T-helper 2 cell (primary cell): ENCODE measurements at places on chromosomes 6 and 20.

DNA sequence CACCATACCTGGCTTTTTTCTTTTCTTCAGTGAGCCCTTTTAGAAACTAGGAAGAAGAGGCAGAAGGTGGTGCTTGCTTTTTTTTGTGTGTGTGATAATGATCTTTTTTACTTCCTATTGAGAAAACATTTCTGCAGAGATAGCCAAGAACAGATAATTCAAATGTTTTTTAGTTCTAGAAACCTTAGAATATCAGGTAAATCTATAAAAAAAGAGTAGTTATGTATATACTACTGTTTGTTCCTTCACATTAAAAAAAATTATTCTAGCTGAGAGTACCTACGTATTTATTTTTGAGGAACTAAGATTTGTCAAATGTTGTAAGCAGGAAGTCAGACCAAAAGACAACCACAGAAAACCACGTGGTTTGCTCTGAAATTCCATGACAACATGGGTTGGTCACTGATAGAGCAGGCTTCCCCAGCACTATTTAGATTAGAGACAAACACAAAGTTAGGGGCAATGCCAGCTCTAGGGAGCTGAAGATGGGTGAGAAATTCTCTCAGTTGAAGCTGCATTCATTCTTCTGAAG lies 12.8 kb downstream of the STK4 start:
- DNase-seq = peak; percentile 78

DNA sequence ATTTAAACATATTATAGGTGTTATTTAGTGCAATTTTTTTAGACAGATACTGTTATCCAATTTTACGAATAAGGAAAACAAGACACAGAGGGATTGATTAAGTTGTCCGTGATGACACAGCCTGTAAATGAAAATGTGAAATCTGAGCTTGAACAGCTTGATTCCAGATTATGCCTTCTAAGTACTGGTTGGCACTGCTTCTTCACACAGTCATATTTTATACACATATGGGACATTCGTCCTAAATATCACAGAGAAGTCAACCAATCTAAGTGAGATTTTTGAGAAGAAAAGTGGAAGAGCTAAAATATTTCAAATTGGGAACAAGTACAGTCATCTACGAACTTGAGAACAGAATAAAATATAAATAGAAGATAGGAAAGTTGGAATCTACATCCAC lies 756.3 kb downstream of the BCKDHB start:
- no peak for DNase-seq

GRCh38 chr20:20843982-20844381 lies 131.5 kb upstream of the RALGAPA2 start:
- no peak for DNase-seq

DNA sequence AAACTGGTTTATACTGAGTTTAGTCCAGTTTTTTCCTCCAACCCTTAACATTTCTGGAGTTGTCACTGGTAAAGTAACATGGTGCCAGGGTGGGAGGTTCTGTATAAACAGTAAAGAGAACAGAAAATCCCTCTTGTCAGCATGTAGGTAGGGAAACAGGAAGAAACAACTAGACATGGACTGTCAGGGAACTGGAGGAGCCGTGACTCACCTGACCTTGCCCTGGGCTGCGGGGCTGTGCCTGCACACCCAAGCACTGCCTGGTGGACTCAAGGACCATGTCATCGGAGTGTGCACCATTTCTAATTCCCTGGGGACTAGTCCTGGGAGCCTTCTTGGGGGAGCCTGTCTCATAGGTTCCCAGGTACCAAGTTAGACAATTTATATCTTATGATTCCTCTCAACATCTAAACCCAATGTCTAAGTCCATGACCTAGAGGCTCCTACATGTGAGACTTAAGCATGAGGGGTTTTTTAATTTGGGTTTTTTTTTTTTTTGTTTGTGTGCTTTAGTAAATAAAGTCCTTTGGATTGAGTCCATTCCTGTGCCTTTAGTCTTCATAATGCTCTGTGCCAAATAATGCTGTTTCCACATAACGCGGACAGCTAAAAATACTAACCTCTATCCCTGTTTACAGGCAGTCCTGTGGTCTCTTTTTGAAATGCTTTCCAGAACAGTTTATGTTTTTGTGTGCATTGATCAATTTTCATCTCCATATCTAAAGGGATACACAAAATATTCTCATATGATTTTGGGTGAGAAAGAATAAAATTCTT lies 136.9 kb upstream of the SUPT3H start:
- DNase-seq = no peak

DNA sequence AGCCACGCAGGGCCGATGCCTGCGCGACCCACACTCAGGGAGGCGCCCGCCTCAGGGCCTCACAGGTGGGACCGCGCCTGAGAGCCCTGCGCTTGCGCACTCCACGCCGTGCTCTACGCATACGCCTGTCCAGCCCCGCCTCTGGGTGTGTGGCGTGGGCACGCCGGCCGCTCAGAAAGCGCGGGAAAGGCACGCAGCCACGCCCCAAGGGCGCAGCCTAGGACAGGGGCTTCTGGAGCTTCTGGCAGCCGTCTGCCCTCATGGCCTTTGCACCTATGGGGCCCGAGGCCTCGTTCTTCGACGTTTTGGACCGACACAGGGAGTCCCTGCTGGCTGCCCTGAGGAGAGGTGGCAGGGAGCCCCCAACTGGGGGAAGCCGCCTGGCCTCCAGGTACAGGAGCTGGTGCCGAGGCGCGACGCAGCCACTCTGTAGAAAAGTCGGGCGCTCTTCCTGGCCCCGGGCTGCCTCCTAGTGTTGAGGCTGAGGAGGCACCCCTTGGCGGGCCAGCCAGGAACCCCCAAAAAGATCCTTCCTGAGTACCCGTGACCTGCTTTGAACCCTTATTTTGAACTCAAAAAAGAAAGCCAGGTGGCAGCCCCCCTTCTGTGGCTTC lies at the start of gene SPO11:
SPO11 (plus strand) TSS at position 196 of the 614 bp plus-strand sequence; CDS start at position 261, 65 bp downstream.
- no peak for DNase-seq

GRCh38 chr20:32600681-32601237 lies 15.6 kb upstream of the NOL4L start:
- DNase-seq = no peak

- no peak for DNase-seq
Measured at GRCh38 chr6:106381881-106382280, 21.4 kb downstream of the CRYBG1 start.

DNA sequence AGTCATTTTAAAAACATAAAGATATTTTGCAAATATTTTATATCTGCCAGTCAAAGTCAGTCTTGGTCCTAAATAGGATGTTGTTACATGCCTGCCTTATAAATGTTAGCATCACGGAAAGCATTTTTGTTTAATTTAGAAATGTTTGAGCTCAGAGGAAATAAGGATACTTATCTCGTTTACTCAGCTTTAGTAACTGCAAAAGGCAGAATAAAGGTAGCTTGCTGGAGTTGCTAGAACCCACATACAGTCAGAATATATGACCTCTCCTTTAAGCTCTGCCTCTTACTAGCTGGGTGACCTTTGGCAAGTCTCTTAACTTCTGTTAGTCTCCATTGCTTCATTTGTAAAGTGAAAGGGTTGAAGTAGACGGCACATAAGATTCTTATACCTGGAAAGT lies 867.3 kb downstream of the KIF16B start:
- DNase-seq = no peak

- no peak for DNase-seq
Measured at GRCh38 chr6:146339716-146340115, 203.9 kb upstream of the RAB32 start.

DNA sequence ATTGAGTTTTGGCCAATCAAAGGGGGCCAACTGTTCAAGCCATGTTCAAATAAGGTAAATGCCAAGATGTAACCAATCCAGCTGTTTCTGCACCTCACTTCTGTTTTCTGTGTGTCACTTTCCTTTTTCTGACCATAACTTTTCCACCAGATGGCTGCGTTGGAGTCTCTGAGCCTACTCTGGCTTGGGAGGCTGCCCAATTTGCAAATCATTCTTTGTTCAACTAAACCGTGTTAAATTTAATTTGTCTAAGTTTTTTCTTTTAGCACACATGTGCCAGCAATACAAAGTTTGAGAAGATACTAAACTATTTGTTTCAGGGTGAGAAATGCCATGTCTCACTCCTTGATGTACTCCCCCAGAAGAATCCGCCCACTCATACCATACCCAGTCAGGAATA lies 52.1 kb downstream of the IYD start:
- DNase-seq = no peak

DNA sequence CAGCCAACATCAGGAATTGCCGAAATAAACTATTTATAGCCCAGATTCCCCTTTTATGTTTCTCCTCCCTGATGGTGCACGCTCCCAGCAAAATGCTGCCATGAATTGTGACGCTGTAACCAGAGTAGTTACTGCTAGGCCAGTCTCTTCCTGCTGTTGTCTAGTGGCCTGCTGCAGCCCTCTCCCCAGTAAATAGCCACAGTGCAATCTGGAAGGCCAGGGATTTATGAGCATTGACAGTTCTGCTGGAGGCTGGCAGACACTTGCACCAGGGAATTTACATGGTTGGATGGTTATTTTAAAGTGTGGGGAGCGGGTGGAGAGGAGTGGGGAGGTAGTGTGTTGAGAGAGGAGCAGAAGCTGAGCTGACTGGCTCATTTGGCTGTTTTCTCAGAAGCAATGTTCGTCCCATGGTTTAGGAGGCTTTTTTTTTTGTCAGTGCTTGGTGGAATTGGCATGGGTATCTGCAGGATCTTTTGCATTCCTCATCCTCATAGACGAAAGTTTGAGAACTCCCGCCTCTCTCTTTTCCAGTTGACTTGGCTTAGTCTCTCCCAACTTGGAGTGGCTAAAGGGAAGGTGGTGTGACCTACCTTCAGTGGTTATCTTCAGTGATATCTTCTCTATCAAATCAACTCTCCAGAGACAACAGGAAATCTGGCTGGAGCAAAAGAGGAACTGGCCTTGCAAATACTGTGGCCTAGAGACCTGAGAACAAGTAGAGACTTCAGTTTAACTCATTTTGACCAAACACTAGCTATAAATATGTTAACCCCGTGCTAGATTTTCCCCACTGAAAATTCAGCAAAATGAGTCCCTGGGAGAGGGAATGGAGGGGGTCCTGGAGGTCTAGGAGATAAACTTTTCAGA lies 99.3 kb upstream of the VSTM2L start:
- DNase-seq = no peak

- no peak for DNase-seq
Measured at GRCh38 chr20:1224205-1224890, 1.5 kb upstream of the RAD21L1 start.

DNA sequence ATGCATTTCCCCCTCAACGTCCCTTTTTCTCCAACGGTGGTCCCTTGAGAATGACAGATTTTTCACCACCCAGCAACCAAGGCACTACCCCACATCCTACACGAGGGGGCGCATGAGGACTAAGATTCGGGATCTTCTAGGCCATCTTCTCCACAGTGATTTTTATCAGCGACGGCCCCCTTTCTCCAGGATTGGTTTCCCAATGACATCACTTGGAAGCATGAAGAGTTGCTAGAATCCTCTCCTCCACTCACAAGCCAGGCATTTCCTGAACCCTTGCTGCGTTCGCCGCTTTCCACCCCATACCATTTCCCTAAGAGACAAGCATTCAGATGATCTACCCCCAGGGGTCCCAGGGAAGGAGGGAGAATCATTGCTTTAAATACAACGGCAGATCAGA lies 252.0 kb downstream of the HIVEP2 start:
- peak; percentile 31 for DNase-seq

- no peak for DNase-seq
Measured at GRCh38 chr6:146029573-146030184, 817 bp downstream of the GRM1 start.

GRCh38 chr6:135830452-135830881 lies 21.0 kb upstream of the PDE7B start:
- DNase-seq = no peak

DNA sequence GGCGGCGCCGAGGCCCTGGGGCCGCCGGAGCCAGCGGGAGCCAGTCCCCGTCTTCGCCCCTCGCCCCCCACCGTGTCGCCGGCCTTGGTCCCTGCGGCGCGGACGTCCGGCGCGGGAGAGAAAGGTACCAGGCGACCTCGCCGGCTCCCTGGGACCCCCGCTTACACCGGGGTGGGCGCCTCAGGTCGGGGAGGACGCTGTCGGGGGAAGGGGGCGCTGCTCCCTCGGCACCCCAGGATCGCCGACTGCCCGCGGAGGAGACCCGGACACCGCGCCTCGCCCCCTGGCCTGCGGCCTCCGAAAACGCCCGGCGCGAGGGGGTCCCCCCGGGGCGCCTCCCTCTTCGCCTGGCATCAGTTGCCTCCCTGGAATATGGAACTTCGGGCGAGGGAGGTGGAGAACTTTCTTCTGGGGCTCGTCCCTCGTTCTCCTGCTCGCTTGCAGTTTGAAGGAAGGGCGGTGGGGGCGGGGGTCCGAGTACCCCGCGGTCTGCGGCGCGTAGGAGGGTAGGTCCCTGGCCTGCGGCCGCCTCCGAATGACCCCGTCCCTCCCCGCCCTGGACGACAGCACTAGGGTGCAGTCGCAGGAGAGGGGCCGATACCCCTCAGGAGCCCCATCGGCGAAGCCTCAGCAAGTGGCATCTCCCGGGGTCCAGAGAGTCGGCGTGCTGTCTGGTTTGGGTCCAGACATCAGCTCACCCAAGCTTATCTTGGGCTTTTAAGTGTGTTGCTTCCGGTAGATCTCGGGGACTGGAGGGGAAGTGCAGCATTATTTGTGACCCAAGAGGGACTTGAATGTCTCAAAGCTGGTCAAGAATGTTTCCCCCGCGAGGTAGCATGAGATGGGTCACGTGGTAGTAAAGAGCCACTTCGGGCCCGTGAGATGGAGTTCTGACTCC lies 549 bp downstream of the ANKRD6 start:
- DNase-seq = peak; percentile 9

GRCh38 chr6:13334953-13335352 lies 6.6 kb upstream of the TBC1D7 start:
- DNase-seq = no peak

DNA sequence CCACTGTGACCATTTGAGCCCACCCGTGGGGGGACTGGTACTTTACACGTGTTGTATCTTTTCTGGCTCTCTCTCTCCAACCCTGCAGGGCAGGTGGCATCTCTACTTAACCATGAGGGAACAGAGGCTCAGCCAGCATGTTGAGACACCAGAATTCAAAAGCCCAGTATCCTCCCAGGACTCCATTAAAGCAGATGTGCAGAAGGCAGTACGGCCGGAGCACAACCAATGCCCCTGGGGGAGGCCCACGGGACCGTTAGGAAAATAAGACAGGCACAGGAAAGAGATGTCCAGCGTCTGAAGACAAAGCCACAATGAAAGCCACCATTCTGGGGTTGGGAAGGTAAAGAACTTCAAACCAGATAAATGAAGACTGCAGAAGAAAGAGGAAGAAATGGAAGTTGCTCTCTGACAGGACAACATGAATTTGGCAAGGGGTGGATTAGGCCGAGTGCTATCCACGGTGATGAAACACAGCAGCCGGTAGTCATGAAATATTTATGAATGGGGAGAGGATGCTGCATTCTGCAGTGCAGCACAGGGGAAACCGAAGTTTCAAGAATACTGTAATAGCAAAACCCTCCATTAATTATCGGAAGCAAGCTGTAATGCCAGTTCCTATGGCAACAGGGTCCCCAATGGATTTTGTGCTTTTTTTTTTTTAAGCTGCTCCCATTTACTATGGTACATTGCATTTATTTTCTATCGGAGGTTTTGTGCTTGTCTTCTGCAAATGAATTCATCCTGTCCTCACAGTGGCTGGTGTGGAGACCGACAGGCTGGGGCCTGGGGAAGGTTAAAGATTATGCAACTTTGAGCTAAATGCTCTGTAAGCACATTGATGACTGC lies 179.4 kb downstream of the NRN1 start:
- DNase-seq = no peak

GRCh38 chr20:59512651-59513050 lies 91.7 kb upstream of the PHACTR3 start:
- DNase-seq = no peak

- DNase-seq = peak; percentile 31
Measured at GRCh38 chr6:91442342-91442741, 855.5 kb upstream of the MAP3K7 start.

GRCh38 chr6:38909015-38909730 lies 139.4 kb upstream of the GLP1R start:
- DNase-seq = no peak
